Gastrocnemius medialis (tissue), 4 donors: ENCODE measurements at places on chromosomes 5 and 9.

- no peak for DNase-seq
These were observed 409.4 kb upstream of the PTGER4 start for GRCh38 chr5:40270274-40270845.

GRCh38 chr5:139600336-139600949, 39.3 kb downstream of the UBE2D2 start:
- DNase-seq, result no peak

DNA sequence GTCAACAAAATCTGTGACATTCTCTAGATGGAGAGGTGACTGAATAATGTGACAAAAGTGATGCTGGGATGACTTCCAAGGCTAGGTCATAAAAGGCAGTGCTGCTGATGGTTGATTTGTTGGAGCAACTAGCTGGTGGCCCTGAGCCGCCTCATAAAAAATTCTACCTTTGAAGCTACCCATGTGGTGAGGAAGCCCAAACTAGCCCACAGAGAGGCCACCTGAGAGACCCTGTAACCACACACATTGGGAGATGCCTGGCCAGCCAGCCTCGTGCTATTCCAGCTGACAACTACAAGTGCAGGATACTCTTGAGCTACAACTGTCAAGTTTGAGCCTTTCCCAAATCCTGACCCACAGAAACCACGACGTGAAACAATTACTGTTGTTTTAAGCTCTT, 22.7 kb downstream of the CLTA start:
- DNase-seq, result no peak

DNA sequence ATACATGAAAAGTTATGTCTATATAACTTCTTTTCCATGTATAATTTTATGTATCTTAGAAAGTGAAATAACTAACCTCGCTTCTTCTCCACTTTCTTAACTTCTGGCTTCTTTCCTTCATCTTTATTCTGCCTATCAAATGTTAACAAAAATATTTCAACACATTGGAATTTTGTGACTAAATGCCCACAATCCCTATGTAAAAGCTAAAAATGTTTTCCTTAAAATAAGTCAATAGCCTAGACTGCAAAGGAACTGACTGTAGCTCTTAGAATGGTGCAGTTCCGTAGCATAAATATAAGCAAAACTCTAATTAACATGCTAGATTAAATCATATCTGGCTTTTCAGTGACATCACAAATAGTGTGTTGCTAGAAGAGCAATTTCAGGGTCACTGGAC, 40.9 kb downstream of the PSIP1 start:
- DNase-seq, result no peak

DNA sequence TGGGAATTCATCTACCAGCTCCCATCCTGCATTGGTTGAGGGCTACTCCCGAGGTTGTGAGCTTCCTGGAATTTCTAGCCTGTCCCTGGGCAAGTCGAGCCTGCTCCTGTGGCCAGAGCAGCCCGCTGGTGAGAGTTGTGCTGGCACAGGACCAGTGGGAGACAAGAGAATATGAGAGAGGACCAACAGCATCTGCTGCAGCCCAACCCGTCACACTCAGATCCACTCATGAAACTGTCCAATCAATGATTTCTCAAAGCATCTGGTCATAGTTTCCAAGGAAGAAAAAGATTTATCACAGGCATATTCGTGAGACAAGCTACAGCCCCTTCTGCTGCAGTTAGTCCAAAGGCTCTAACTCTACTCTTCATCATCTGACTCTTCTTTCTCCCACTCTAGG, 64.4 kb upstream of the RAI14 start:
- DNase-seq, result no peak

- DNase-seq, result no peak
These were observed 9.8 kb upstream of the CCDC69 start for GRCh38 chr5:151233616-151234085.

- no peak for DNase-seq
These were observed 119.1 kb upstream of the TBC1D2 start for GRCh38 chr9:98374385-98375051.

DNA sequence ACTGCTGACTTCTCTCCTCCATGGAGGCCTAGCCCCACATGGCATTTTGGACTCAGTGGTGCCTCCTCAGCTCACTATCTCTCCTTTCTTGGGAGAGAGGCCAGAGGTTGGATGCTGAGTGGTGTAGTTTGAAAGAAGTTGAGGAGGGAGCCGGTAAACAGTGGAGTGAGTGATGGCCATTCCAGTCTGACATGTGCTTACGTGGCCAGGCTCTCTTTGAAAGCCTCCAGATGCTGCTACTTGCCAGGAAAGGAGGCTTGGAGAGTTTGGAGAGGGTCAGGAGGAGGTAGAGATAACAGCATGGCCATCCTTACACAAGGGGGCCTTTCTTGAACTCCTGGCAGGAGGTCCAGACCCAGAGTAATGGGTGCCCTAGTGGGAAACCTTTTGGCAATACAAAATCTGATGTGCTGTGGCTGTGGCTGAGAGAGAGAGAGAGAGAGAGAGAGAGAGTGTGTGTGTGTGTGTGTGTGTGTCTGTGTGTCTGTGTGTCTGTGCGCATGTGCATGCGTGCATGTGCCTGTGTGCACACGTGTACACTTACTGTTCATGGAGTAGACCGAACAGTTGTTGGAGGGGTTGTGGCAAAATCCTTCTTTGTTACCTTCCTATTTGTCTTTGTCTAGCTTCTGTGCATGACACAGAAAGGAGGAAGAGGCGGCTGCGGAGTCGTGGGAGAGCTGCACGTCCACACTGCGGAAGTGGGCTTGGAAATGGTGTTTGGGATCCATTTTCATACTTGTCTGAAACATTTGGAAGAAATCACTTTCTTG, 37.8 kb downstream of the RALGPS1 start:
- no peak for DNase-seq

DNA sequence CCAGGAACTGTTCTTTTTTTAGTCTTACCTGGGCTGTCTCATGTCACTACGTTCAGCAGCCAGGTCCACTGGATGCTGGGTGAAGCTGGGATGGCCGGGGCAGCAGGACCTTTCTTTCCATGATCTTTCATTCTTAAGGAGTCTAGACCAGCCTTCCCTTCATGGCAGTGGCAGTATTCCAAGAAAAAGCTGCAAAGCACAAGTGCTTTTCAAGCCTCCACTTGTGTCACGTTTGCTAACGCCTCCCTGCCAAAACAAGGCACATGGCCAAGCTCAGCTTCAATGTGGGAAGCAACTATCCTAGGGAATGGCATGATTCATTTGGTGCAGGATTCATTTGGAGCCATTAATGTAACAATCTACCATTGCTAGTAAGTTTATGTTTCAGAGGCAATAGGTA, 94.8 kb downstream of the RCL1 start:
- no peak for DNase-seq

GRCh38 chr9:77957652-77958051, 74.0 kb downstream of the GNAQ start:
- DNase-seq, result no peak

GRCh38 chr5:176144508-176144907, 93.7 kb upstream of the SIMC1 start:
- no peak for DNase-seq

- DNase-seq, result peak; percentile 79
These were observed 8.0 kb downstream of the PDCD1LG2 start for GRCh38 chr9:5518171-5518936.

GRCh38 chr9:32978051-32978450, 23.4 kb downstream of the APTX start:
- DNase-seq, result no peak

DNA sequence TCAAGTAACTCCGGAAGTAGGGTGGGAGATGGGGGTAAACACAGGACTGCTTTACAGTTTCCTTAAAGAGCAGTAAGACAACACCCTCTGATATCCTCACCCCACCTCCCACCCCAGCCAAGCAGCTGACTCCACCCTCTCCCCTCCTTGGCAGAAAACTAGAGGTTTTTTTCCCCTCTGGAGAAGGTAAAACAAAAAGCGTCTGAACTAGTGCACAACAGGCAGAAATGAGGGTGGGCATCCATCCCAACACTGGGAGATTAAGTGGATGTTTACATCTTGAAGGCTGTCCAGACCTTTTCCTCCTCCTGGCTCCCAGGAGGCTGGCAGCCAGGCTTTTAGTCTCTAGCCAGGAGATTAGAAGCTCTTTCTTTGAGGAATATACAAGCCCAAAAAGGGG, 13.9 kb upstream of the CTNNAL1 start:
- no peak for DNase-seq

- DNase-seq, result no peak
These were observed 35.1 kb downstream of the MTAP start for GRCh38 chr9:21837501-21837900.

DNA sequence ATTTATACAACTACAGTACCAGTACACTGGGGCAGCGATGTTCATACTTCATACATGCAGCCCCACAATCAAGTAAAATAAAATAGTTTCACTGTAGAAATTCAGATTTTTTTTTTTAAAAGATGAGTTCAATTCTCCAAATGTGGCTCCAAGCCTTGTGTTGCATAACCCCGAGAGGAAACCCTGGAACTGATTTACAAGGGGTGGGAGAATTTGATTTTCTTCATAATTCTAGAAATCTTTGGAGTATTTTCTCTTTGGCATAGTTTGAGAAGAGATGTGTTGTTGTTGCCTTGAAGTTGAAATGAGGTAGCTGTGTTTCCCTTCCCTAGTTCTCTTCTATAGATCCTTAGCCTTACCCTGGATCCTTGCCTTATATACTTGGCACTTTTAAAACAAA, 3.1 kb downstream of the RHOBTB3 start:
- no peak for DNase-seq

DNA sequence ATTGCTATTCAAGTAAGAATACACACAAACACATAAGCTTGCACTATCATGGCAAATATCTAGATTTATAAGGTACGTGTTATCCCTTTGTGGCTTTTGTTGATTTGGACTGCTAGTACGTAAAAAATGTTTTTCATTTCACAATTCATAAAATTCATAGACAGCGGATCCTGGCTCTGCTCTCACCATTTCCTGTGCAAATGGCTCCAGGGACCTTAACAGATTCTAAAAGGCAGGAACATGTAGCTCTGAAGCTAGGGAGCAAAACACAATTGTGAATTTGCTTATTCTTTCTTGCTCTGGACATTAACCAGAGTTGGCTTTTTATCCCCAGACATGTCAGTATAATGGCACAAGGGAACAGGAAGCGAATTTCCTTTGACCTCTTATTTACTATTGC, 1019.9 kb upstream of the WWC1 start:
- no peak for DNase-seq

DNA sequence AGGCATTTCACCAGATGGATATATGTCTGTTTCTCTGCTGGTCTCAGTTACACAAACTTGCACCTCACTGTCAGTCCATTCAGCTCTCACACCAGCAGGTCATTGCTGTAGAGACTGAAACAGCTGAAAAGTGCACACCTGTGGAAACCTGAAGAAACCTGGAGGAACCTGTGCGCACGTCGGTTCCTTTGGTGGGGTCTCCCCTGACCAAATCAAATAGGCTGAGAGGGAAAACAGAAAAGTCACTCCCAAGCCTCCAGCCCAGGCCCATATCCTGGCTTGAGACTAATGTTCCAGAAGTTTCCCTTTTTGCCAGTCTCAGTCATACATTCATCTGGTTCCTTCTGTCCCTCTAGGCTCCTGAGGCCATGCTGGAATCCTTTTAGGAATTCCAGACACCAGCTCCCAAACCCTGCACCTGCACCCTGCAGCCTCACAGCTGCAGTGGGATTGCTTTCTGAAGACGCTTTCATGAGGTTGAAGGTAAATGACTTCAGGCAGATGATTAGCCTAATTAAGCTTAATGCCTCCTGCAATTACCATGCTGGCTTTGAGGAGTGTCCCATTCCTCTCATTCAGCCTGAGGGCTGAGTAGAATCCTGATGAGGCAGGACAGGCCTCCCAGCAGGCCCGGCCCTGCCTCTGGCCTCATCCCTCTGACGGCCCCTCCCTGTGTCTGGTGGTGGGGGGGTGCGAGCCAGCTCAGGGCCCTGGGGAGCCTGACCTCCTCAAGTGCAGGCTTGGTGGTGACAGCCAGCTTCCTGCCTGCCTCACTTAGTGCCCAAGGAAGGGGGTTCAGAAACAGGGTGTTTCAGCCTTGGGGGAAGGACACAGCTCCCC, 24.3 kb upstream of the CXCL14 start:
- no peak for DNase-seq

DNA sequence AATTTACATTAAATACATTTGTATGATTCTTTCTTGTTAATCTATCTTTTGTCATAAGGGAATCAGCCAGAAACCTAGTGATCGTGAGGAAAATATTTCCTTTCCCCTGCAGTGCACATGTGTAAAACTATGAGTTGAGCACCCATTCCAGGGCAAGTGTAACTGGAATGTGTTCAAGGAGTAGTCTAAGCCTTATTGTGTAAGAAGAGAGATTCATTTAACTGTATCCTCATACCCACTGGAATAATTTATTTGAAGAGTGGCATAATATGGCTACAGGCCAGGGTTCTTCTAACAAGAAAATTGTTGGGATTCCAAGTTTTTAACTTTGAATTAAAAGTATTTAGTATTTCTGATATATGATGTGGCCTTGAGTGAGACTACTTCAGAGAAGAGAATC, 1692.7 kb downstream of the EFNA5 start:
- DNase-seq, result no peak

DNA sequence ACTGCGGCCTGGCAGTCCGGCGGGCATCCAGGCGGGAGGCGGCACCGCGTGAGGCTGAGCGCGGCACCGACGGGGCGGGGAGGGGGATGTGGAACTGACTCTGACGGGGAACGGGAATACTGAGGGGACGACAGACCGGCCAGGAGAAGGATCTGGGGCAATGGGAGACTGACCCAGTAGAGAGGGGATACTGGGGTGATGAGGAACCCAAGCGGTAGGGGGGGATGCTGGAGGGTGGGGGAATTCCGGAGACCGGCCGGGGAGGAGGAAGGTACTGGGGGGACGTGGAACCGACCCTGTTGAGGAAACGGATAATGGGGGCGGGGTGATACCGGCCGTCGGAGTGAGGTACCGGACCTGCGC, 423 bp downstream of the IPPK start:
- no peak for DNase-seq

DNA sequence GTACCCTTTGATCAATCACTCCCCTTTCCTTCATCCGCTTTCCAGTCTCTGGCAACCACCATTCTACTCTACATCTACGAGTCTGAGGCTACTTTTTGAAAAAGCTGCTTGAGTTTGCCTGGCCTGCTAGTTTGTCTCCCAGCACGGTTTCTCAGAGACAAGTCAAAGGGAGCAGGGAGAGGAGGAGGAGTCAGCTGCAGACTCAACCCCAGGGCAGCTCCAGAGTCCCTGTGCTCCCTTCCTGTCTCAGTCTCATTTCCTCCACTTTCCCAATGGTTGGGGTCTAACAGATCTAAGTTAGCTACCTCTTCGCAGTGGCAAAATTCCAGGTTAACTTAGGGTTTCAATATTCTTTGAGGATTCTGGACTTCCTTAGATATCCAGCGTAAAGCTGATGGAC, 80.0 kb upstream of the PCA3 start:
- DNase-seq, result no peak

GRCh38 chr9:127857278-127857677, 2.8 kb upstream of the ENG start:
- DNase-seq, result no peak

- no peak for DNase-seq
These were observed 81.7 kb downstream of the MYO10 start for GRCh38 chr5:16854351-16854750.

- DNase-seq, result no peak
These were observed 167.1 kb upstream of the PHYKPL start for GRCh38 chr5:178399701-178400095.
